ENCODE measurements at places on chromosomes 6 and 20.
A peak's percentile ranks its signal among the peaks of the same experiment; 100 is the strongest.

GRCh38 chr6:155510879-155511278, 55.2 kb upstream of the NOX3 start:
- DNase-seq: no peak

DNA sequence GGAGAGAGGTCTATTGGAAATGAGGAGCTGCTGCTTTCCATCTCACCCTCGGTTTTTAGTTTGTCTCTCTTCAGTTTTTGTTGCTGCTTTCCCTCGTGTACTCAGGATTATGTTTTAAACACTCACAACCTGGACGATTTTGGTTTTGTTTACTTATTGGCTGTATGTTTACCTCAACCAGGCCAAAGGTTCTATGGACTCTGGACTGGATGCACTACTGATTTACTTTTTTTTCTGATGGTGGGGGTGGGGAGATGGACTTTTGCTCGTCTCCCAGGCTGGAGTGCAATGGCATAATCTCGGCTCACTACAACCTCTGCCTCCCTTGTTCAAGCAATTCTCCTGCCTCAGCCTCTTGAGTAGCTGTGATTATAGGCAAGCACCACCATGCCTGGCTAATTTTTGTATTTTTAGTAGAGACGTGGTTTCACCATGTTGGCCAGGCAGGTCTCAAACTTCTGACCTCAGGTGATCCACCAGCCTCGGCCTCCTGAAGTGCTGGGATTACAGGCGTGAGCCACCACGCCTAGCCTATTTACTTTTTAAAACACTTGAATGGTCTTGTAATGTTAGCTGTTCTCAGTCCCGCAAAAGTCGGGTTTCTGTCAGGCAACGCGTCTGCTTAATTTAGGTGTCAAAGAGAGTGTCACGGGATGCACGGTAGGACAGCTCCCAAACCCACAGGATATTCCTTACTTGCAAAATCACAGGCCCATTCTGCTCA, 148.2 kb upstream of the RIPOR2 start:
- DNase-seq: no peak

GRCh38 chr6:130229645-130230044, 6.9 kb upstream of the SAMD3 start:
- DNase-seq: no peak

- DNase-seq: no peak
Measured at GRCh38 chr6:56549014-56549413, 93.7 kb downstream of the DST start.

DNA sequence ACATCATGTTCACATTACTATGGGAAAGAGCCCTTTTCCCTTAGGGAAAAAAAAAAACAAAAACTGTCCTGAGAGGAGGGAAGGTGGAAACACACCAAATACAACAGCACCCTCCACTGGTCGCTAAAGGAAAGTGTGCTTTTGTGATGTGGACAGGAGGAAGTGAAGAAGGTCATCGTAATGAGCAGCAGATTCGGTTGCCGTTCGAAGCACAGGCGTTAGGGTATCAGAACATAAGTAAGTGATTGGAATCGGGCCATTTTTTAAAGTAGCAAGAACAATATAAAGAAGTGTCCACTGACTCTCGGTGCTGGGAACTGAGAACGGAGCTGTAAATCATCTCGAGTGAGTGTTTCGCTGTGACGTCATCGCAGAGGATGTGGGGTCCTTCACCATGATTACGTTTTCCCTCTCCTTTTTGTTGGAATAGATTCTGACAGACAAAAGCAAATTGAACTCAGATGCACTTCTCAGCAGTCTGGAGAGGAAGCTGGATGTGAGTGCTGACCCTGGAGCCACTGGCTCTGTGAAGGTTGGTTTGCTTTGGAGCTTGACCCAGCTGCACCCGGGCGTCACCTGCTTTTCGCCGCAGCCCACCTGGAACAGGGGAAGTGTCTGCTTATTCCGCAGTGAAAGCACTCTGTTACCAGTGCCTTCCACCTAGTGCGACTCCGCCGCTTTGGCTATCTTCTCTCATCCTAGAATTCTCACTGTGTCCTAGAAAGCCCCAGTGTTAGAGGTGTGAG, 203.6 kb upstream of the GMDS start:
- peak; percentile 19 for DNase-seq

DNA sequence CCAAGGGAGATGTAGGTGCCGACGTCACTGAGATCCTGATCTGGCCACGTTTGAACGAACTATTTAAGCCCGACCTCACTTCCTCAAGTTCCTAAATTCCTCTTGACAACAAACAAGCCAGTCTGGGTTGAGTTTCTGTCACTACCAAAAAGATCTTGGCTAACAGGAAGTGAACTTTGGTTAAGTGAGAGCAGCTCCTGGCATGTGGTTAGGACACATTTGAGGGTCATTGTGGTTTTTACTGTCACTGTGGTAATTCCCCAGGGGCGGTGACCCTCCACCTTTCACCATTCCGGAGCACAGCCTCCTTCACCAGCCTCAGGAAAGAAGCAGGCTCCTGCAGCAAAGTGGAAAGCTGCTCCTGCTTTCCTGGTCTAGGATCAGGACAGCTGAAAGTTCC, 43.1 kb upstream of the ZNF831 start:
- no peak for DNase-seq

DNA sequence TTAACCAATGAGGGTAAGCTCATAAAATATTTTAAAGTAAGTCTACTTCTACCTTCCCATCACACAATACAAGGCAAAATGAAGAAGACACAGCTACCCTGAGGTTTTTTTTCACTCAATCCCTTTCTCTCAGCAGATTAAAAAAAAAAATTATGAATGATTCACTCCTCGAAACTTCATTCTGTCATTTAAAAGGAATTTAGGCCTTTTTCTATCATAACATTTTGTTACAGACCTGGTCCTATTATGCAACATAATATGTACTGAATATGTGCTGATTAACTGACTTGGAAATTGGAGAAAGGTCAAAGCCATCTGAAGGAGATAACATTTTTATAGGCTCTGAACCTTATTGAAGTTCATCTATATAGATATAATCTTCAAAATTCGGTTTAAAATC, 45.5 kb downstream of the PRL start:
- DNase-seq: no peak

DNA sequence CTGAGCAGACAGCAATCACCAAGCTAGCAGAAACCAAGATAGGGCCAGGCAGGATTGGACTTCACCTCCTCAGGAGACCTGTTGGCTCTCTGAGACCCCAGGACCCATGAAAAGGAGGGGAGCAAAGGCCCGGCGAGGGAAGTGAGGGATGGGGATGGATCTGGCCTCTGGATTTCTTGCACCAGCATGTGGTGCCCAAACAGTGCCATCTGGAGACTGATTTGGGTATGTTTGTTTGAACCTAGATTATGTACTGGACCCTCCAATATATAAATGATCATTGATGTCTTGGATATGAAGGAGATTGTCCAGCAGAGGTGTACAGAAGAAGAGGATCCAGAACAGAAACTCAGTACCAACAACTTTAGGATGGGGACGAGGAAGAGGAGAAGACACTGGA, 83.4 kb upstream of the LY86 start:
- no peak for DNase-seq

DNA sequence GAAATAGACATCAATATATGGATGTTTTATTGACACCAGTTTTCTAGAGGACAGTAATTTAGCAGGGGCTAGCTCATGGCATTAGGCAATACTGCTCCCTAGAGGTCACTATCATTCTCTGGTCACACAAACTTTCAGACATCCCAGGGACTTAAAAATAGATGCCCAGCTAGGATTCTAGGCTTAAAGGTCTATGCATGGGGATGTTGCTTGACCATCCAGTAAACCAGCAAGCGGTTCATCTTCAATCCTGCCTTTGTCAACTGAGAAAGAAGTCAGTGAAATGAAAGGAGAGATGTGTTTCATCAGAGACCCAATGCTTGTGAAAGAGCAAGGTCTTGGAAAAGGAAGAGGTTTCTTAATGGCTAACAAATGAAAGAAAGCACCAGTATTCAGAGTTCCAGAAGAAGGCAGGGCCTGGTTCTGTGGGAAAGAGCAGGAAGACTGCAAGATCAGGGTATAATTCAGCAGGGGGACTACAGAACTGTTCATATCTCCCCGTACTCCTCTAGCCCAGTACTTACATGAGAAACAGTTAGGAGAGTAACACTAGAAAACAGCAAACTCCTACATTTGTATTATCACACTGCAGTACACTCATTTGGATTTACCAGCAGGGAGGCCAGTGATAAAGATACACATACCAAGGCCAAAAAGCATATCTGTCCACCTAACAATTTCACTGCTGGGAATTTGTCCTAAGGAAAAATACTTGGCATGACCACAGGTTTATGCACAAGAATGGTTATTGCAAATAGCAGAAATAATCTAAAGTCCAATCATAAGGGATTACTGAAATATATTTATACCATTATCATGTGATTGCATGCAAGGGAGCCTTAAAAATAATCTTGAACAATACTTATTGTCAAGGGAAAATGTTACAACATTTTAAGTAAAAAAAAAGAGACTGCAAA, 151.4 kb upstream of the LAMA2 start:
- DNase-seq: peak; percentile 9

GRCh38 chr6:116450769-116451740, 10.1 kb upstream of the CALHM6 start:
- DNase-seq: no peak

DNA sequence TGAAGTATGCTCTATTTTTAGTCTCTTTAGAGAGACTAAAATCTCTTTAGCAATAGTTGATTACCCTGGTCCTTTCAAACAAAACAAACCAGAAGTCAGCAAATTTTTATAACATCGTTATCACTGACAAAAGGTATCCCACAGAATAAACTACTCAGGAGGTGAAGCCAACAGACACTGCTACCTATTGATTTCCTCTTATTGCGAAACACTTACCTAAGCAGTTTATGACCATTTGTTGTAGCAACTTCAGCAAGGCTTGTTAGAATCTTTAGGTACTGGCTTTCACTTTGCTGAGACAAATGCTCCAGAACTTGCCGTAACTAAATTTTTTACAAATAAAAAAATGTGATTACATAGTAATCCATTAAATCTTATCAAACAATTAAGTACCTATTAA, 64.4 kb downstream of the HACE1 start:
- no peak for DNase-seq

DNA sequence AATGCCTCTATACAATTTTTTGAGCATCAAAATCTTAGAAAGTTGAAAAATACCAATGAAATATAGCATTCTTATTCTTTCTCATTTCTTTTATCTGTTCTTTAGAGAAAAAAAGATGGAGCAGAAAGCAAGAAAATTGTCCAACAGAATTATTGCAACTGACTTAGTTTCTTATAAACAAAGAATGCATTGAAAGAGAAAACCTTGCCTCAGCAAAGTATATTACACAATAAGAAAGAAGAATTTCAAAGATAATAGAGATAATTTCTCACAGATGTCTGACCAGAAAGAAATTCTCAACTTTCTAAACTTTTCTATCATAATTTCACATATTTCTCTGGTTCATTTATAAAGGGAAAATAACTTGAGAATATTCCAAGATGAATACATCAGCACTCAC, 47.0 kb upstream of the PRND start:
- no peak for DNase-seq

- no peak for DNase-seq
Measured at GRCh38 chr6:161374971-161375873, 101.4 kb upstream of the AGPAT4 start.

GRCh38 chr6:4611429-4612129, 164.6 kb upstream of the CDYL start:
- DNase-seq: no peak

GRCh38 chr20:16011519-16011918, 561.7 kb downstream of the KIF16B start:
- DNase-seq: no peak

DNA sequence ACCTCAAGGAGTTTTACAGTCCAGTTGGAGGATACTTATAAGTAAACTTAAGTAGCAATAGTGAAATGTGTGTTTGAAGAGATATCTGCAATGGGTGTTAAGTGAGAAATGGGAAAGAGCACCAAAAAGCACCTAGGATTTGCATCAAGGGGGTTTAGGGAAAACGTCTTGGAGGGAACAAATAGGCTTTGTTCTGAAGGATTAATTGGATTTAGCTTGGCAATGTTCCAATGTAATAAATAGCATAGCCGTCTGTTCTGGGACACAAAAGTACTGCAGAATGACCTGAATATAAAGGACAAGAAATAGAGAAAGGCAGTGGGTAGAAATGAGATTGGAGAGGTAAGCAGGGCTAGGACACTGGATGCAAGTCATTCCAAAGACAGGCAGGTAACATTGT, 2.8 kb upstream of the MYO6 start:
- DNase-seq: no peak

DNA sequence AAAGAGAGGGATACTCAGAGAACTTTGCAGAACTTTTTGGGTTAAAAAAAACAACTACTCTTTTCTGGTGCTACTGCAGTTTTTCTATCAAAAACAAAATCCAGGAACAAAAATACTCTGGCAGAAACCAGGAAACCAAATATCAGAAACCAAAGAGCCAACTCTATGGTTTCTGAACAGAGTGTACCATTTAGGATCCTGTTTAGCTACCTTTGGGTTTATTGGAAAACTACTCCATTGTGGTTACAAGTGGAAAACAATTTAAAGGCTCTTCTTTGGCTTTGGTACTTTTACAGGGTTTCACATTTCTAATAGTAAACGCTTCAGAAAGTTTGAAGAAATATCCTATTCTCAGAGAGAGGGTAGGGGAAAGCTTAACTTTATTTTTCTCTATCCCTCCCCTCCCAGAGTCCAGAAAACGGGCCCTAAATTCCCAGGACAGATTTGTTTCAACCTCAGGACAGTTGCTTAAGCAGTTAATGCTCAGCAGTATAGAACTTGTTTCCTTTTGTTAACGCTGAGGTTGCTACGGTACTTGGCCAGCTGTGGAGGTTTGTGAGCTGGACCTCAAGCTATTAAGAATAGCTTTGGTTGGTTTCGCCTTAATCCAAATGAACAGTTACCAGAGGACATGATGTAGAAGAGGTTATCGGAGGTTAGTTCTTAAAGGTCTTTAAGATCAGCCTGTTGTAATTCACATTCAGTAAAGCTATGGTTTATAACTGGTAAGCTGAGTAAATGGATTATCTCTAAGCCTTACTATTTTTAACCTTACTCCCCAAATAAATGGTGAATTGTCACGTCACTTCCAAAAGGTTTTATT, 47.9 kb downstream of the FOXO3 start:
- no peak for DNase-seq

DNA sequence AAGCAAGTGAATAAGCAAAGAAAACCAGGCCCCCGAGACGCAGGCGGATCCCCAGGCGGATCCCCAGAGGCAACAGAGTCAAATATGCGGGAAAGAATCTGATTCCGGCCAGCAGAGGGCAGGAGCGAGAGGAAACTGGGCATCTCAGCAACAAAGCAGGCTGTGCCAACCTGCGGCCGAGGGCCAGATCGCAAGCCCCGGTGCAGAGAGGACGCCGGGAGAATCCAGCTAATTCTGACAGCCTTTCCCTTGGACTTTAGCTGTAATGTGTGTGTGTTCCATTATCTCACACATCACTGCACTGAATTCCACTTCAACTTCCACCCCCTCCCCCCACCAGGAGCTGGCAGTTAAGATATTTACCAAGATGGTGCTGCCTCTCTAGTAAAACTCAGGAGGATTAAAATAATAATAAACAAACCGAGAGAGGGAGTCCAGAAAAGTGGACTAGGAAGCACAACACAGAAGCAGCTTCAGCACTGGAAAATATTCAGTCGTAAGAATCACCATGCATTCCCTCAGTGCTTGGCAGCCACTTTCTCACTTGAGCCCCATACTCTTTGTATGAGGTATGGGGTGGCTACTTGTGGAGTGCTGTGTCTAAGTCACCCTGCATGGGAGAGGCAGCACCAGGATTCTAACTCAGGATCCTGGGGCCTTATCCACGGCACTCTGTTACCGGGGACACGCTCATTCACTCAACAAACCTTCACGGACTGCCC, 66.2 kb upstream of the SNX9 start:
- DNase-seq: peak; percentile 87
